Endothelial cell of umbilical vein (primary cell): ENCODE measurements at places on chromosomes 11 and 22. TPM values are rescaled to one million over a fixed set of nuclear protein-coding genes. Genes with fewer than 3 reads are reported as not detected.

OR51B4 gene
- total RNA-seq: not detected in 2 replicates

EIF3L gene
- 442 and 479 TPM in 2 replicates for total RNA-seq

OR5B21 gene
- total RNA-seq: not detected in 2 replicates

ZNF70 gene
- total RNA-seq: 6.0 and 6.2 TPM in 2 replicates

OR8D4 gene
- total RNA-seq: not detected in 2 replicates

DPP3 gene
- 46.4 and 56.0 TPM in 2 replicates for total RNA-seq

NECTIN1 gene
- 23.6 and 23.9 TPM in 2 replicates for total RNA-seq

TP53I11 gene
- total RNA-seq: 78.2 and 79.4 TPM in 2 replicates

MYOD1 gene
- not detected in 2 replicates for total RNA-seq

ZP1 gene
- total RNA-seq: not detected in 2 replicates

DUSP8 gene
- total RNA-seq: 5.9 and 8.7 TPM in 2 replicates

SYT7 gene
- total RNA-seq: 0.55 and 0.78 TPM in 2 replicates

DNAJB7 gene
- not detected in 2 replicates for total RNA-seq

MPPED2 gene
- total RNA-seq: not detected in 2 replicates

VPREB1 gene
- not detected in 2 replicates for total RNA-seq

TREH gene
- total RNA-seq: not detected in 2 replicates

CHRM1 gene
- not detected in 2 replicates for total RNA-seq

OR10A2 gene
- not detected in 2 replicates for total RNA-seq

TLCD5 gene
- 6.1 and 6.3 TPM in 2 replicates for total RNA-seq

RGL4 gene
- total RNA-seq: not detected in 2 replicates

NELL1 gene
- not detected in 2 replicates for total RNA-seq

GGT5 gene
- total RNA-seq: 35.1 and 45.9 TPM in 2 replicates

OR52I1 gene
- total RNA-seq: not detected in 2 replicates

SMC1B gene
- 0.07 TPM in 1 of 2 replicates, not detected in the other for total RNA-seq

MMP12 gene
- not detected in 2 replicates for total RNA-seq

PGA5 gene
- not detected in 2 replicates for total RNA-seq

PRODH gene
- total RNA-seq: not detected in 2 replicates

IL17REL gene
- total RNA-seq: 0.12 and 0.15 TPM in 2 replicates

BDNF gene
- total RNA-seq: 2.6 and 3.1 TPM in 2 replicates

PRG2 gene
- total RNA-seq: 0.42 and 0.55 TPM in 2 replicates

EXPH5 gene
- total RNA-seq: 0.09 TPM in 1 of 2 replicates, not detected in the other

KIRREL3 gene
- not detected in 2 replicates for total RNA-seq

ZNF408 gene
- 10.3 and 10.9 TPM in 2 replicates for total RNA-seq

POU2F3 gene
- not detected in 2 replicates for total RNA-seq

PGA4 gene
- total RNA-seq: not detected in 2 replicates

PNPLA3 gene
- total RNA-seq: 12.1 and 12.3 TPM in 2 replicates

TRIM3 gene
- 25.6 and 29.2 TPM in 2 replicates for total RNA-seq

ANKK1 gene
- not detected in 2 replicates for total RNA-seq

SIPA1 gene
- 119 and 128 TPM in 2 replicates for total RNA-seq

MAP6 gene
- 0.18 TPM in 1 of 2 replicates, not detected in the other for total RNA-seq

LARGE1 gene
- total RNA-seq: 4.4 TPM in 2 replicates

OR2D2 gene
- total RNA-seq: 0.31 and 1.2 TPM in 2 replicates

SLC22A25 gene
- not detected in 2 replicates for total RNA-seq

ZNF202 gene
- 12.3 and 13.1 TPM in 2 replicates for total RNA-seq

FOLR2 gene
- not detected in 2 replicates for total RNA-seq

FUT4 gene
- total RNA-seq: 4.4 and 5.3 TPM in 2 replicates

OR5D18 gene
- total RNA-seq: not detected in 2 replicates

CARNS1 gene
- 0.16 and 0.35 TPM in 2 replicates for total RNA-seq

FGF4 gene
- total RNA-seq: not detected in 2 replicates

CRYBA4 gene
- not detected in 2 replicates for total RNA-seq

GAL3ST1 gene
- not detected in 2 replicates for total RNA-seq
